ENCODE measurements at places on chromosomes 1 and 21.

DNA sequence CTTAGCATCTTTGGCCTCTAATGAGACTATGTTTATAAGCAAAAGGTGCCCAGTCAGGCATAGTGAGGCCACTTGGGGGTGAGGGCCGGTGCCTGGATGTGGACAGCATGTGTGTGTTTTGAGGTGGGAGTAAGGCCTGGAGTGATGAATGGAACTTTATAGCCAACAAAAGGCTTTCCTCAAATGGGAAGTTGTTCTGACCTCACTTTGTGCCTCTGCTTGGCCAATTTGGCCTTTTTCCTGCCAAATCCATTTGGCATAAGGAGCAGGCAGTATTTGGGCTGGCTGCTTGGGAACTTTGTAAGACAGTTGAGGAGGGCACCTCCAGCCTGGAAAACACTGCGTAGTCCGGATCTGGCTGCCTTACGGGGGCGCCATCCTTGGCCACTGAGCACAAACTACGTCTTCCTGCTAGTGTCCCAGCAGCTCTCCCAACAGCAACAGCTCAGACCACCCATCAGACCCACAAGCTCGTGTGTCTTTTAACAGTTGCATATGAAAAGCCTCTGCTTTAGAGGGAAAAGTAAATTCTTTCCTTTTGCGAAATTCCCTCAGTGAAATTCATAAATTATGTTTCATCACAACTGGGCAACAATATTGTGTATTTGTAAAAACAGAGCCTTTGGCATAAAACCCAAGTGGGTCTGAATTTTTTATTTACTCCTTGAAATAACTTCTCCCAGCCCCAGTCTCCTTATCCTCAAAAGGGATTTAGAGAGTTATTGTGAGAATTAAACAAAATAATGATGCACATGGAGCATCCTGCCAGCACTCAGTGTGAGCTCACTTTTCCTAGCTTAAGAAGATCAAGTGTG lies 322.9 kb downstream of the DISC1 start:
- DNase-seq: peak; percentile 69

DNA sequence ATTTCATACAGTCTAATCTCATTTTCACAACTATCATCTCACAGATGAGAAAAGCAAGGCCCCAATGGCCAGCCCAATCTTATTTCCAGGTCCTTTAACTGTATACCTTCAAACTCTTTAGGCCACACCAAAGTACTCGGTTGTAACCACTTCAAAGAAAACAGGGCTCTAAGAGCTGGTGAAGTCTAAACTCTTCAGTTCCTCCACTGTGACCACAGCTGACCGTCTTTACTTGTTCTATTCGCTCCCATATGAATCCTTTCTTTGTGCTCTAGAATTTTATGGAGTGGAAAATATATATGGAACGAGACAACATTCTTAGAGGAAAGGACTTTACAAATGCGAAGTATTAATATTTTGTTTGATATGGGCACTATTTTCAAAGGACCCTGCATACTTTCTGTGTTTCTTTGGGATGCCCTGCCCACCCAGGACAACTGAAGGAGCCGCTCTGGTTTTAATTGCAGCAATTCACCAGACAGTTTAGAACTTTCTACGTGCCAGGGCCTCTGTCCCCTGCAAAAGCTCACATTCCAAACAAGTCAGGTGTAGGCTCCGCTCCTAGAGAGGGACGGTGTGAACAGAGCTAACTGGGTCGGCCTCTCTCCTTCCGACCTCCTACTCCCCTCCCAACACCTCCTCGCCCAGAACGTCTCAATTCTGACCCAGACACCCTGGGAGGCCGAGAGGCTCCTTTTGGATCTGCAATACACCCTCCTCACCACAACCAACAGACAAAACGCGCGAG lies 15.7 kb downstream of the IER5 start:
- DNase-seq: no peak

DNA sequence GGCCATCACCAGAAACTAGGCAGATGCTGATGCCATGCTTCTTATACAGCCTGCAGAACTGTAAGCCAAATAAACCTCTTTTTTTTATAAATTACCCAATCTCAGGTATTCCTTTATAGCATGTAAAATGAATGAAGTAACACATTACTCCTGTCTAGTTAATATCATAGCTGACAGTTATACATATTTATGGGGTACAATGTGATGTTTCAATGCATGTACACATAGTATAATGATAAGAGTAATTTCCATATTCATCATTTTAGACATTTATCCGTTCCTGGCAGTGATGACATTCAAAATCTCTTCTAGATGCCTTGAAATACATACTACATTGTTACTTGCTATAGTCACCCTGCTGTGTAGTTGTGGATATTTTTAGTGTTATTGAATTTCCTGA lies 85.4 kb upstream of the SLC35F3 start:
- DNase-seq: no peak

DNA sequence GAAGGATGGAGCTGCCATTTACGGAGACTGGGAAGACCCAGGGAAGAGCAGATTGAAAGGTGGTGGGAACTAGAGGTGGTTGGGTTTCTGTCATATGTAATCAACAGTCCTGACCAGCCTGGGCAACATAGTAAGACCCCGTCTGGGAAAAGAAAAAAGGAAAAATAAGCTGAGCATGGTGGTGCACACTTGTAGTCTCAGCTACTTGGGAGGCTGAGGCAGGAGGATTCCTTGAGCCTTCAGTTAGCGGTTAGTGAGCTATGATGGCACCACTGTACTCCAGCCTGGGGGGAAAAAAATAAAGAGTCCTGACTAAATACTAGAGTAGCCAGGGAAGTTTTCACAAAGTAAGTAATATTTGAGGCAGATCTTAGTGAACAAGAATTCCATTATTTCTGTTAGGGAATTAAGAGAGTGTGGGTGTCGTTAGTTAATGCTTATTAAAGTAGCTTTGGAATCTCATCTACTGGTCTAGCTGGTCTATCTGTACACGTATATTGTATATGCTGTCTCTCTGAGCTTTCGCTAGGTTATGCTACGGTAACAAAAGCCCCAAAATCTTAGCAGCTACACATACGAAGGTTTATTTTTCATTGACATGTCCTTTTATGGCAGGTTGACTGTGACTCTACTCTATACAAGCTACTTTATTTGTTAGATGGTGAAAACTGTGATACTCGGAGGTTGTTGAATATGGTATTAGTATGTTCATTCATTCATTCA lies 4.4 kb downstream of the NBPF1 start:
- no peak for DNase-seq

DNA sequence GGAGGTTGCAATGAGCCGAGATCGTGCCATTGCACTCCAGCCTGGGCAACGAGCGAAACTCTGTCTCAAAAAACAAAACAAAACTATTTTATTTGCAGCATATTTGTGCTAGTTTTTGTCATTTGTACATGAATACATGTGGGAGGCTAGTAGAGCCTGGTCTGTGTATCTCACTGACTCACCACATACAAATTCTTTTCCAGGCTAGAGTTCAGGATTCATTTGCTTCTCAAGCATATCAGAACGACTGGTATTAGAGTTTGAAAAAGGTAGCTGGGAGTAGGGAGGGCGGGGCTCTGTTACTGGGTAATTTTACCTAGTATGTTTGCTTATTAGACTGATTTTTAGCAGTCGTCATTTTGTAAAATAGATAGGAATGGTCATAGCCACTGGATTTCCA lies 4.5 kb upstream of the TOR3A start:
- peak; percentile 28 for DNase-seq

DNA sequence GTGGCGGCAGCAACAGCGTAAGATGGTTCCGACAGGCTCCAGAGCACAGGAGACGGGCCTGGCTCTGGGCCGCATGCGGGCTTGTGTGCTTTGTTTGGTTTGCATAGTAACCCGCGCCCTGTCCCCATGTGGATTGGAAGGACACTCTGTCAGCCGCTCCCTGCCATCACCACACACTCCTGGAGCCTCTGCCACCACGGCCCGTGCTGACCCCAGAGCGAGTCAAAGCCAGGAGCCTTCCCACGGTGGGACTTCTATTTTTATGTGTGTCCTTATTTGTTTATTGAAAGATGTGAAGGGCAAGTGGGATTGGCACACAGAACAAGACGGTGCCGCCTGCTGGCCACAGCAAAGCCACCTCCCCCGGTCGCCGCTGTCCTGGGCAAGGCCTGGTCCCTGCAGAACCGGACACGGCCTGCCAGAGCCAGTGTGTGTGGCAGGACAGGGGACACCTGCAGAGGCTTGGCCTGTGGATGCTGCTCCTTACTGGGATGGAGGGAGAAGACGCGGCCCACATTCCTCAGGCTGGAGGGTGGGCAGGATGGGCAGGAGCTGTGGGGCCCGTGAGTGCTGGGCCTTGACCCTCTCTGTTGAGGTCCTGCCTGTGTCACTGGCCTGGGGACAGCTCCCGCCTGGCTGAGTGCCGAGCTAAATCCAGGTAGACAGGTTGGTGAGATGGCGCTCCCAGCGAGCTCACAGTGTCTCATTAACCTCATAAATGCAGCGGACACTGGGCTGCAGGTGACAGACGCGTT lies 64.4 kb downstream of the AGPAT3 start:
- no peak for DNase-seq

DNA sequence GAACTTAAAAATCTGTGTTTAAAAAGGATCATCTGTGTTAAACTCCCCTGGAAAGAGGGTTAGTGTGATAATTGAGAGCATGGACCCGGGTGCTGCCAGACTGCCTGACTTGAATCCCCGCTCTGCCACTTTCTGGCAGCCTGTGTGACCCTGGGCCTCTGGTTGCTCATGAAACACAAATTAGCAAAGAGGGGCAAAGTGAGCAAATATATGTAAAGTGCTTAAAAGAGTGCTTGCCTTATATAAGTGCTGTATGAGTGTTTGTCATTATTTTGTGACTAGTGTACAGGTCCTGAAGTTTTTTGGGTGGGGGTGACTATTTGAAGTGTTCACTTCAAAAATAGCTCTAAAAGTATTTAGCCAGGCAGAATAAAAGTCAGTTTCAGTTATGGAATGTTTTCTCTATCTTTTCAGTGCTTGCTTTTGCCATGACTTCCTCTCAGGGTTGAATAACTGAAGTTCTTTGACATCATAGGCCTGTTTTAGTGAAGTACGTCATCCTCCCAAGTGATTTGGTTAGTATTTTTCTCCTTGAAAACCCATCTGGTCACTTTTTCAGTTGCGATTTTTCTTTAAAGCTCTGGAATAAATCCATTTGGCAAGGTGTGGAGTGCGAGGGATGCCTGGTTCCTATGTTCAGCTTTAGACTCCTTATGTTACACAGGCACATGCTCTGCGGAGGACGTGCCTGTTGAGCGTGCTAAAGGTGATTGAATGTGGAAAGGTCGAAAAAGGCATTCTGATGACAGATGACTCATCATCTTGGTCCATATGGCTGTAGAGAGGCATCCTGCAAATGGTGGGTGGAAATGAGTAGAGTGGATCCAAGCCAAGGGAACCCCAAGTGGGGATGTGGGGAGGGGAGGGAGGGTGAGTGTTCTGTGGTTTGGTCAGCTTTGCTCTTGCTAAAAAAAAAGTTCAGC lies 47.8 kb downstream of the AK4 start:
- no peak for DNase-seq

GRCh38 chr1:10113501-10113900 lies 80.7 kb downstream of the UBE4B start:
- no peak for DNase-seq

GRCh38 chr1:59013276-59013927 lies 229.6 kb upstream of the JUN start:
- DNase-seq: peak; percentile 41

DNA sequence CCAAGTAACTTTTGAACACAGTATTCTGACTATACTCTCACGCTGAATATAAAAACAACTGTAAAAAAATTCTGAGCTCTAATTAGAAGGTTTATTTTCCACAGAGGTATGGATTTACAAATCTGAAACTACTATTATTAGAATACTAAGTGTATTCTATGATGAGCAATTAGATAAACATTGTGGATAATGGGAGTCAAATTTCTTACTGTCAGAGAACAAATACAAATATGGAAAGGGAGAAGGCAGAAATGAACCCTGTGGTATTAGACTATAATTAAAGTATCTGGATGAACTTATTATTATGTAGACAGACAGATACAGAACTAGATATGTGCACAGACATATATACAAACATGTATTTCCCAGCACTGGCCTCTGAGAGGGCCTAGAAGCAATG lies 22.6 kb downstream of the ALDH9A1 start:
- DNase-seq: no peak

GRCh38 chr1:27241677-27242076 lies 7.2 kb downstream of the WDTC1 start:
- DNase-seq: no peak

GRCh38 chr1:12774801-12775345 lies 1.3 kb downstream of the PRAMEF12 start:
- no peak for DNase-seq

GRCh38 chr1:116411784-116412479 lies 38.9 kb downstream of the ATP1A1 start:
- DNase-seq: peak; percentile 49

- no peak for DNase-seq
These were observed 97.5 kb upstream of the TSPAN2 start for GRCh38 chr1:115186711-115187265.

DNA sequence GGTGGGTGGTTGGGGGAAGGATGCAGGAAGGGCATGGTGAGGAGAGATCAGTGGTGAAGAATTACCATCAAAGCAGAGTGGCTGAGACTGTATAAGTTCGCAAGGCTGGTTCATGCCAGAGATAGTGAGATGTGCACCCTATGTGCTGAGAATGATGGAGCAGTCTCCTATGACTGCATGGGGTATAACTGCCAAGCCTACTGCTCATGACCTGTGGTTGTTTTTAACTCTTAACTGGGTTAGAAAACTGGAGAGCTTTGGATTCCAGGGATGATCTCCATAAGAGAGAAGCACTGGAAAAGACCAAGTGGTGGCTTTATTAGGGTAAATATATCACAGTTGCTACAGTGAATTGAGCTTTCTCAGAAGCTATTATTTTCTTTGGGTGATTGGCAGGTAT lies 16.2 kb downstream of the WNT2B start:
- no peak for DNase-seq

DNA sequence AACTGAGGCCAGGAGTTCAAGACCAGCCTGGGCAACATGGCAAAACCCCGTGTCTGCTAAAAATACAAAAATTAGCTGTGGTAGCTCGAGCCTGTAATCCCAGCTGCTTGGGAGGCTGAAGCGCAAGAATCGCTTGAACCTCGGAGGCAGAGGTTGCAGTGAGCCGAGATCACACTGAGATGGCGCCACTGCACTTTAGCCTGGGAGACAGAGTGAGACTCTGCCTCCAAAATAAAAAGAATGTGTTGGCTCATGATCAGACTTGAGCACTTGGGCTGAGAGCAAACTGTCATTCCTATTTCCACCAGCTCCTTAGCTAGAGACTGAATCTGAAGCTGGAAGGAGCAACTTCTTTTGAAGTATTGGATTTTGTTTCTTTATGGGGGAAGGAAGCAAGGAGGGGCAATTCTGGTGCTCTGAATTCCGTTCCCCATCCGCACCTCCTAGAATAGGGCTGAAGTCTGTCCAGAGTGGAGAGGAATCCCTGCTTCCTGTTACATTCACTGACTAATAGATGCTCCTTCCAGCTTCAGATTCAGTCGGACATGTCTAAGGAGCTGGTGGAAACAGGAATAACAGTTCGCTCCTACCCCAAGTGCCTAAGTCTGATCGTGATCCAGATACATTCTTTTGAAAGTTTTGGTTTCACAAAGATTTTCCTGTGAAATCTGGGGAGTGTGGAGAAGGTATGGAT lies 3.8 kb downstream of the ZNF672 start:
- peak; percentile 63 for DNase-seq

GRCh38 chr1:193260896-193261295 lies 74.5 kb upstream of the B3GALT2 start:
- peak; percentile 15 for DNase-seq

- DNase-seq: peak; percentile 17
These were observed 162.5 kb upstream of the SGIP1 start for GRCh38 chr1:66371233-66372005.

- no peak for DNase-seq
These were observed 4.9 kb upstream of the AK5 start for GRCh38 chr1:77276941-77277340.

GRCh38 chr1:60620087-60620486 lies 462.3 kb upstream of the NFIA start:
- no peak for DNase-seq

GRCh38 chr1:64733581-64734286 lies 11.1 kb upstream of the RAVER2 start:
- DNase-seq: no peak

Measured in fibroblast of gingiva (primary cell).